Stimulated activated effector memory CD8-positive, alpha-beta T cell treated with anti-CD3 and anti-CD28 coated beads, Interleukin-12 subunit alpha, Interleukin-12 subunit beta, amount 100 ng/mL, for 72 hours (primary cell): ENCODE measurements at places on chromosomes 1 and 21.

GRCh38 chr1:55169126-55169525, 46.0 kb downstream of the USP24 start:
- no peak for DNase-seq

DNA sequence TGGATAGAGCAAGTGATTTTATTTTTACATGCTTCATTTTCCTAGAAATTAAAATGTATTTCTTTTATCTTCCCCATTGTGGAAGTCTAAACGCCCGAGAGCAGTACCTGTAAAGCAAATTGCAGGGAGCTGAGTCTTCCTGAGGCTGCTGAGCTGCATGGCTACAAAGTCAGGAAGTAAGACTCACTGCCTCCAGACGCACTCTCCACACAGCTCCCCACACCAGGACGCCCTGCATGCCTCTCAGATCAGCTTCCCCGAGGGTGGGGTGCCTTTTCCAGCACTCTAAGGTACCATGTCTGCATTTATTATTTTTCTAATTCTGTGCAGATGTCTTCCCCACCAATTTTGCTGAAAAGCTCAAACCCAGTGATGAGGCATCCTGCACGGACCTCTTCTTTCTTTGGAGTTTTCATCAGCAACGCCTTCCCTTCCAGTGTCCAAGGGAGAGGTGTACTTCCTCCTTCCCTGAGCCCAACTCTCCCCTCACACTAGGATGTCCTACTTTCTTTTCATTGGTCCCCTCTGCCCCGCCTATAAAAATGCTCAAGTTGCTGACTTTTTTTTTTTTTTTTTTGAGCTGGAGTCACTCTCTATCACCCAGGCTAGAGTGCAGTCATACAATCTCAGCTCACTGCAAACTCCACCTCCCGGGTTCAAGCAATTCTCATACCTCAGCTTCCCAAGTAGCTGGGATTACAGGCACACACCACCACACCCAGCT, 114.7 kb downstream of the PCNX2 start:
- DNase-seq = no peak

GRCh38 chr1:190067592-190067991, 410.1 kb downstream of the BRINP3 start:
- DNase-seq = no peak

DNA sequence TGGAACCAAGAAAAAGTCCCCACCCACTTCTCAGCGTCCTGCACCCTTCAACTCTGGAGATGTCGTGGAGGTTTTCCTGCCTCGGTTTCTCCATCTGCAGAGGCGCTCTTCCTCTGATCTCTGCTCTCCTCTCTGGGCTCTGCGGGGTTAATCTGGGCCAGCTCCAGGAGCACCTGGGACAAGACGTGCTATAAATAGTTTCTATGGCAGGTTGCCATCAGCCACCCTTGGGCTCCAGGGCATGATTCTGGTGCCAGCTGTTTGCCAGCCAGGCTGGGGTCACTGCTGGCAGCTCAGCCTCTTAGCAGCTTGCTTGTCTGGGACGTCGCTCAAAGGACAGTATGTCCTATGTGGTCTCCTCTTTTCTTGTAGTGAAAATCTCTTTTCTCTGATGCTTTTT, 137.1 kb downstream of the ACTL8 start:
- no peak for DNase-seq

DNA sequence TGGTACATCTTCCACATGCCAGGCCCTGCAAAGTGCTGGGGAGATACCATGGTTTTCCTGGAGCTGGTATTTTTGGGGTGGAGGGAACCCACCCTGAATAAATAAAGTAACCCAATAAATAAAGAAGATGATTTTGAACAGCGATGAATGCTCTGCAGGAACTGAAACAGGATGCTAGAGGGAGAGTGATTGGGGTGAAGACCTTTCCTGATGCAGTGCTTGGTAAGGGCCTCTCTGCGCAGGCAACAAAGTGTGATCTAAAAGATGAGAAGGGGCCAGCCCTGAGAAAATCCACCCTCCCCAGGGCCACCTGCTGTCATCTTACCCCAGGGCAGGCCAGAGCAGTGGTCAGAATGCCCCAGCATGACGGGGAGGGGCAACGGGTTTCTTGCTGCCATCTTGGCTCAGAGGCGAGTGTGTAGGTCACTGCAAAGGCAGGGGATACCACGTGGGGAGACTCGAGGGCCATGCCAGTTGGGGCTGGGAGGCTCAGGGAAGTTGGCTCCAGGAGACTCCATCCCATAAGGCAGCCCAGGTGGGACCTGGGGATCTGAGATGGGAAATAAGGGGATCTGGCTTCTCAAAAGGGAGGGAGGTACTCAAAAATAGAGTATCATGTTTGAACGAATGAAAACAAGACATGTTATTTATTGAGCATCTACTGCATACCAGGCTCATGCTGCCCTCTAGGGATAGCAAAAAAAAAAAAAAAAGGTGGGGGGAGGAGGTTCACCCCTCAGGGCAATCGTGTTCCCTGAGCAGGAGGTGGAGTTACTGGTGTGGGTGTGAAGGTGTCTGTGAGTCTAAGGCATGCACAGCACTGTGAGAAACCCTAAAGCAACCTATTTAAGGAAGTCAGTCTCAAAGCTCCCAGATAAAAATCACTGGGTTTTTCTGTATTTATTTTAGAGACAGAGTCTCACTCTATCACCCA, 2.8 kb downstream of the SRARP start:
- no peak for DNase-seq

GRCh38 chr1:236636017-236636416, 31.7 kb upstream of the HEATR1 start:
- no peak for DNase-seq
